ENCODE measurements at places on chromosomes 3 and 15.

GRCh38 chr15:35117543-35118265 lies 32.6 kb upstream of the NANOGP8 start:
- DNase-seq: no peak

DNA sequence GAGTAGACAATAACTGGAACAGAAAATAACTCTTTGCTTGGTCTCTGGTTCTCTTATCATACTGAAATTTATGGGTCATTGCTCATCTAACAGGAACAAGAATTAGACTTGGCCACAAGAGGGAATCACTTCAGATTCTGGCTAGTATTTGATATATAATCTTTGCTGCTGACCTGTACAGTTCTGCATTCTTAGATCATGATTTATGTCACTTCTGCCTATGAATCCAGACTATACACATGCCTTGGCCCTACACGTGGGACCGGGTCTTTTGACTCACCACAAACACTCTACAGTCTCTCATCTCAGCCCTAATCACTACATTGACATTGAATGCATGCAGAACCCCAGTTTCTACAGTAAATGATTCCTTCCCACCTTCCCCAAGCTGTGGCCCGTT lies 162.5 kb upstream of the SOX2 start:
- DNase-seq: no peak

GRCh38 chr15:98169551-98169950 lies 209.0 kb downstream of the ARRDC4 start:
- no peak for DNase-seq

DNA sequence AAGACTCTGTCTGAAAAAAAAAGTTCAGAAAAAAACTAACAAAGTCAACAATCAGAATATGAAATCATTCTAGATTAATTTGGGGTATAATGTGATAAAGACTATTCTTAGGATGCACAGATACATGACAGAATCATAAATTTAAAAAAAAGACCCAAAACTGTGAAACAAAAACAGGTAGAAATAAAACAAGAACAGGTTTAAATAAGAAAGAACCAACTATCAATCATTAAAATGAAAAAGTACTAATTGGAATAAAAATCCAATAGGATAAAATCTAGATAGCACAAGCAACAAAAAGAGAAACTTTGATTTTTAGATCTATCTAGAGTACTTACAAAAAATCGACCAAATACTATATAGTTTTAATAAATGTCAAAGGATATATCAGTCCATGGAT lies 13.4 kb downstream of the TMEM202 start:
- no peak for DNase-seq

DNA sequence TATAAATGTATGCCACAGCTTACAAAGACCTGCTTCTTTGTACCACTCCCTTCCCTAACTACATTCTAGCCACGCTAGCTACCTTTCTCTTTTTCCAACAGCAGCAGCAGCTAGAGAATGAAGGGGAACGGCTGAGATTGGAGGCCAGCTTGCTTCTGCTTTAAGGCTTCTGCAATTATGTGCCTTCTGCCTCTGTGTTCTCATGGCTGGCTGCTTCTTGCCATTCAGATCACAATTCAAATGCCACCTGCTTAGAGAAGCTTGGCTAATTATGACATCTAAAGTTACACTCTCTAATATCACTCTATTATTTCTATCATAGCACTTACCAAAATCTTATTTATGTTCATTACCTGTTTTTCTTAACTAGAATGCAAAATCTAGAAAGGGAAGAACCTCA lies 95.2 kb downstream of the RYK start:
- DNase-seq: no peak

DNA sequence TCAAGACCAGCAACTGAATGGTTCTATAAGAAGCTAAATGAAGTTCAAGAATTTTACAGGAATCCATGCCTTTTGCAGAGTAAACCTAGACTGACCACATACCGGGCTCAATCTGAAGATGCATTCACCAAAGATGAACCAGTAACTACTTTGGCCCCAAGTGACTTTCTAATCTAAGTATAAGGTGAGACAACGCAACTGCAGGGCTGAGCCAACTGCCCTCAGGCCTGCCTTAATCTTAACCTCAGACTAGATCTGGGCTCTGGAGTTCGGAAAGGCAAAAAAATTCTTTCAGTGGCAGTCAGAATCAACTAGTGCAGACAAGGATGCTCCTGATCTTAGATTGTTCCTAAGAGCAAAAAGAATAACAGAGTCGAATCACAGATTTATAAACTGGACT lies 48.3 kb downstream of the EXD1 start:
- no peak for DNase-seq

DNA sequence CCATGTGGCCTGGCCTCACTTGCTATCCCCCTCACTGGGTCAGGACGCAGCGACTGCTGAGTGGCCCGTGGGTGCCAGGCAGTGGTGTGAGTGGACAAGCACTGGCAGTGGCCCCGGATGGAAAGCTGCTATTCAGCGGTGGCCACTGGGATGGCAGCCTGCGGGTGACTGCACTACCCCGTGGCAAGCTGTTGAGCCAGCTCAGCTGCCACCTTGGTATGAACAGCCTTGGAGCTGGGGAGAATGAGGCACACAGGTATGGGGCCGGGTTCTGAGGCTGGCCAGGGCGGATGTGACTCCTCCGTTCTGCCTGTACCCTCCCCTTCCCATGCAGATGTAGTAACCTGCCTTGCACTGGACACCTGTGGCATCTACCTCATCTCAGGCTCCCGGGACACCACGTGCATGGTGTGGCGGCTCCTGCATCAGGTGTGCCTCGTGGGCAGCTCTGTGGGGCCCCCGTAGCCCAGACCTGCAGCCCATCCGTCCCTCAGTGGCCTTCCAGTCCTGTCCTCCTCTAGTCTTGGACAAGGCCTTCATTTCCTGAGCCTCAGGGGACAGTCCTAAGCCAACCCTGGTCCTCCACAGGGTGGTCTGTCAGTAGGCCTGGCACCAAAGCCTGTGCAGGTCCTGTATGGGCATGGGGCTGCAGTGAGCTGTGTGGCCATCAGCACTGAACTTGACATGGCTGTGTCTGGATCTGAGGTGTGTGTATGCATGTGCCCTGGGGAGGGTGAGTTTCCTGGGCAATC lies 28.2 kb downstream of the NBEAL2 start:
- no peak for DNase-seq

DNA sequence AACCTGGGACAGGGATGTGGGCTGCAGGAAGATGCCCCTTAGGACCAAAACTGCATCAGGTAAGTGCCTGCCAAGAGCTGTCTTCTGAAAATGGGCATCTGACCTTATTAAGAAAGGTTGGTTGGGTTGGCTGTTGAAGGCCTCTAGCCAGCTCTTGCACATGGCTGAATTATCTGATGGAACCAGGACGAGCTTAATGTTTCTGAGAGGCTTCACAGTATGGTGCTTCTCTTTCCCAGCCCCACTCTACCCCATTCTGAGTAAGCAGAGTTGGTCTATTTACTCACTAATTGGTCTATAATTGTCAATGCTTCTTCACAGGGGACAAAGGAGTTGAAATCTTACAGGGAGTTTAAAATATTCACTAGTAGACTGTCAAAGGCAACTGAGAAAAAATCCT lies 48.4 kb downstream of the DTWD1 start:
- no peak for DNase-seq

DNA sequence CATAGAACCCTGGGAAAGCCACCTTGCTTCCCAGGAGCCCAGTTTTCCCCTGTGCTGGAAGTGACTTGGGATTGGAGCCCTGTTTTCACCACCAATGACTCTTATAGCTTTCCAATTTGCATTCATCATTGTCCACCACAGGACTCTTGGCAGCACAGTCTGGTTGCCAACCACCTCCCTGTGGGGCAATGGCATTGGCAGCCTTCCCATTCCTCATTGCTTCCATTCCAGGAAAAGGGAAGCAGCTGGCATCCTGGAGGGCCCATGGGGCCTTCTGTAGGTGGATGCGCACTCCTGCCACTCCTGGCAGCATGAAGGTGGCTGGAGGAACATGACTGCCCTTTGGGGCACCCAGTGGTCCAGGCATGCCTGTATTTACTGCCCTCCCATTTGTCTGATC lies 57.7 kb downstream of the FEM1B start:
- DNase-seq: no peak

GRCh38 chr3:63824309-63824708 lies 5.2 kb downstream of the C3orf49 start:
- no peak for DNase-seq

- no peak for DNase-seq
Observed at GRCh38 chr3:189278221-189278620, 106.5 kb downstream of the TPRG1 start.

GRCh38 chr3:138187296-138188012 lies at the start of gene ARMC8:
Gene ARMC8, plus strand, starts transcription at chr3:138187301. Its CDS starts 254 bp downstream, at chr3:138187555.
- no peak for DNase-seq

- no peak for DNase-seq
Observed at GRCh38 chr15:23072633-23073032, 33.3 kb upstream of the TUBGCP5 start.

DNA sequence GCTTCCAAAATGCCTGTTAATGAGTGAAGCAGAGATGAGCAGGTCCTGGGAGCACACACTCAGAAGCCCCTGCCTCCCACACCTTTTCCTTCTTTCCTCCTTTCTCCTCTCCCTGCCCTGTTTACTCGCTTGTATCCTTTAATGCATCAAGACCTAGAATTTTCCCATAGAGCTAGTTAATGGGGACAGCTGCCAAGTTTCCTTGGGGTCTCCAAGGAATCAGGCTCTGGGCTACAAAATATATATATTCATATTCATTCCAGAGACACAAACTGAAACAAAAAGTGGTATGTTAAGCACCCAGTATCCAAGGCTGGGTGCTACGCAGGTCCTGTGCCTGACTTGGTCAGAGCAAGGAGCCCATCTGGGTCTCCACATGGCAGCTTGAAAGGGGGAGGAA lies 235.6 kb downstream of the MYRIP start:
- DNase-seq: no peak

DNA sequence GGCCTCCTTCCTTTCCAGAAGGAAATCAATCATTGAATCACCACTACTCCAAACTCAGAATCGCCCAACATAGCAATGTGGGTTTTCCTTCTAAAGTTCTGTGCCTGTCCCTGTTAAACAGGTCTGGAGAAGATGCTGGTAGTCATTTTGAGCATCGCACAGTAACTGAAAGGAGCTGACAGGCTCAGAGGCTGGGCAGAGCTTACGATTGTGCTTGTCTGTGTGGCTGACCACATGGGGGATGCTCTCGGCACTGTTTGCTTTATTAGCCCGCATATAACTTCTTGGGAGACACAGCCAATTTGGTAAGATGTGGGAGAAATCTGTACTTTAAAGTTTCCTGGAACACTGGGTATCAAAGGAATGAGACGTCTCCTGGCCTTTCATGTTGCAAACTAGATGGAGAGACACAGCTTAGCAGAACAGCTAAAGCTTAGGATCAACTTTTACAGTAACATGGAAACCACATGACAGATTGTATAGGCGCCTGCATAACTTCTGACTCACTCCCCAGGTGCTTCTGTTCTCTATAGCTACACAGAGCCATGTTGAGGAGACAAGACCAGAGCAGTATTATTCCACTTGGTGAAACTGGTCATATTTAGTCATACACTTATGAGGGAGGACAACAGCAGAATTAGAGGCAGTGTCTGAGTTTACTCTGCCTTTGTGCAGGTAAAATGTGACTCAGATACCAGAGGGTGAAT lies 374.1 kb downstream of the RORA start:
- no peak for DNase-seq

DNA sequence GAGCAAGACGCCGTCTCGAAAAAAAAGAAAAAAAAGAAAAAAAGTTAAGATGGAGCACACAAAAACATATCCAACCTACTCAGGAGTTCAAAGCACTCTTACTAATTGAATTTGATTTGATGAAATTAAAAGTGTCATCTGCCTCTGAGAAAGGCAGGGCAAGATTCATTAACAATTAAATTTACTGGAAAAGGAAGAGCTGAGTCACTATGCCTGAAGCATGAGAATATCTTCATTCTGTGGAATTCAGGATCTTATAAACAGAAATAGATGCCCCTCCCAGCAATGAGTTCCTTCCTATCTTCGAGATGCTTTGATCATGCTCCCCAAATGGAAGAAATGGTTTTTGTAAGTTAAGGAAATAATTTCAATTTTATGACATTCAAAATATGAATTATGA lies 61.0 kb upstream of the ST3GAL6 start:
- no peak for DNase-seq

DNA sequence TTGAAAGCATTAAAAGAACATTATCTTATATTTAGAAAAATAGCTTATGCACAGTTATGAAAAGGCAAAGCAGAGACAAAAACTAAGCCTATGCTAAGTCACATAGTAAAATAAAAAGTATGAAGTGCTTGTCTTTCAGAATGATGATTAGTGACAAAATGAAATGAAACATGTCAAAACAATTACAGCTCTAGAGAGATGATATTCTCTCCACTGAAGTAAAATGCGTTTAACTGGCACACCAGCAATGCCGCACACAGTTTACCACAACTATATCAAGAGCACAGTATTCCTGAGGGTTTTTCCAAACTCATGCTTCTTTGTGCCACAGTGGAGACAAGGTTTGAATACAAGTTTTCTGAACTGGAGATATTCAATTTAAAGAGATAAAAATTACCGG lies 2.1 kb upstream of the ZBBX start:
- DNase-seq: no peak

- DNase-seq: no peak
Observed at GRCh38 chr15:97672586-97672985, 287.9 kb upstream of the ARRDC4 start.
